ENCODE measurements at places on chromosomes 1 and 21.

- DNase-seq: no peak
These were observed 35.4 kb upstream of the TRAPPC10 start for GRCh38 chr21:43976661-43977060.

GRCh38 chr1:198234520-198235251, 77.9 kb downstream of the NEK7 start:
- no peak for DNase-seq

DNA sequence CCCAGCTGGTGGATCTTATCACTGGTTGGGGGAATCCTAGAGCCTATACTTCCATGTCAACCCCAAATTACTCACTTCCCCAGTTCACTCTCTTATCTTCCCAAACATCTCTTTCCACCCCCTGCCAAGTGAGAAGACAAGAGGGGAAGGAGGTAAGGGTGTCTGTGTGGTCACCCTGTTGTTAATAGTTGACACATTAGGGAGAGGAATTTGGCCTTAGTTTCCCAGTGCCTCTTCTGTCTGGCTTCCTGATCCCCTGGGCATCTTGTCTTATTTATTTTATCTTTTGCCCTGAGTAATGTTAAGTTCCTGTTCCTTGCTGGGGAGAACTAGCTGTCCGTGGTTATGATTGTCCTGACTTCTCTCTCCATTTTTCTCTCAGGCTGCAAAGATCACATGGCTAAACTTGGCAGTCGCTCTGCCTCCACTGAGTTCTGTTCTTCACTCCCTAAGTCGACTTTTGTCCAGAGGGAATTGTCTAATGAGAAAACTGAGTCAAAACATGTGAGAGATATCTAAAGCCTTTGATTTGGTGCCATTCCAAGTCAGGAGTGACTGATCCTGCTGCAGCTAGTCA, 157.1 kb upstream of the SYT6 start:
- no peak for DNase-seq

DNA sequence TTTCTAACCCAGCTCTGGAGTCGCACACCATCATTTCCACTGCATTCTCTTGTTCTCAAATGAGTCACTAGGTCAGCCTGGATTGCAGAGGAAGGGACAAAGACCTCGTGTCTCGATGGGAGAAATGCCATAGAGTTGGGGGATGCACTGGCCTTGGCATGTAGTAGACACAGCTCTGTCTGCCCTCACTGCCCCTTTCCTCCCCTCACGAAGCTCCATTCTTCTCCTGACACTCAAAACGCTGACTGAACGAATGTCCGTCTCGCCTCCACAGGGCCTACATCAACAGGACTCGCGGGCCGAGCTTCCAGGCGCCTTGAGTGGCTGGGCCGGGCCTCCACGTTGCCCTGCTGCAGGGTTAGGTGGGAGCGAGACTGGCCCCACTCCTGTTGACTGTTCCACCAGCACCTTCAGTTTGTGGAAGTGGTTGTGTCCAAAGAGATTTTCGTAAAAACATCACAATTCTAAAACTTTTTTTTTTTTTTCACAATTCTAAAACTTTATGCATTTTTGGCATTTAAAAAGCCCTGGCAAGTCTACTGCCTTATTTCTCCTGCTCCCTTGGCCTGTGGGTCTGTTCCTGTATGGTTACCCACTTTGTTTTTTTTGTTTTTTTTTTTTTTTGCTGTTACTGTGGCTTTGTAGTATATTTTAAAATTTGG, 18.8 kb downstream of the PKNOX1 start:
- DNase-seq: no peak

DNA sequence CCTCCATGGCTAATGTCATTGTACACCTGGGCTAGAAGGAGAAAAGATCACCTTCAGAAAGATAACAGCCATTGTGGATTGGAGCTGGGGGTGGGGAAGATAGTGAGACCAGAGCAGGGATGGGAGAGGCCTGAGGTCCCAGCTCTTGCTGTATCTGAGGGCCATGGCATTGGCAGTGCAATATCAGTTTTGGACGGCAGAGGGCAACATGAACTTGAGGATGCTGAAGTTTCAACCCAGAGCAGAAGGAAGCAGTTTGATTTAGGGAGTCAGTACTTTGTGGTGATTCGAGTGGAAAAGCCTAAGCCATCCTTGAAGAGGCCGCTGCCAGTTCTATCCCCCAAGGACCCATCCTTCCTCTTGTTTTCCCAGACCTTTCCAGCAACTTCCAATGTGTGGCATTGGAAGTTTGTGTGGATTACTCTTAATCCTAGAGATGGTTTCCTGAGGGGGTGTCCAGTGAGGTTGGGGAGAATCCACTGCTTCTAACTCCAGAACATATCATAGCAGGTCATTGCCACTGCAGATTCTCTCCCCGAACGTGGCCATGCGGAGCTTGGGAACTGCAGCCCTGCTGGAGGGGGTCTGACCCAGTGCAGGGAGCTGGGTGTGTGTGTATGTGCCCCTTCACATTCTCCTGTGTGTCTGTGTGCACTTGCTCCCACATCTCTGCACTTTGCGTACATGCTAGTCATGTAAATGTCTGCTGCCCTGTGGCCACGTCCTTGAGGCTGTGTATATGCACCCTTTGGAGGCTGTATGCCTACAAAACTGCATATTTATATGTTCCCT, 24.1 kb downstream of the SLC26A9 start:
- peak; percentile 39 for DNase-seq
